Smooth muscle cell of the brain vasculature (primary cell): ENCODE measurements at places on chromosomes 6 and 20.
A peak's percentile ranks its signal among the peaks of the same experiment; 100 is the strongest.

GRCh38 chr20:44728801-44729443 is 13.8 kb downstream of the CCN5 start:
- no peak for DNase-seq

- no peak for DNase-seq
Measured at GRCh38 chr6:30615958-30616810, 859 bp downstream of the PPP1R10 start.

GRCh38 chr6:87118054-87118453 is 23.1 kb upstream of the CGA start:
- DNase-seq, result no peak

DNA sequence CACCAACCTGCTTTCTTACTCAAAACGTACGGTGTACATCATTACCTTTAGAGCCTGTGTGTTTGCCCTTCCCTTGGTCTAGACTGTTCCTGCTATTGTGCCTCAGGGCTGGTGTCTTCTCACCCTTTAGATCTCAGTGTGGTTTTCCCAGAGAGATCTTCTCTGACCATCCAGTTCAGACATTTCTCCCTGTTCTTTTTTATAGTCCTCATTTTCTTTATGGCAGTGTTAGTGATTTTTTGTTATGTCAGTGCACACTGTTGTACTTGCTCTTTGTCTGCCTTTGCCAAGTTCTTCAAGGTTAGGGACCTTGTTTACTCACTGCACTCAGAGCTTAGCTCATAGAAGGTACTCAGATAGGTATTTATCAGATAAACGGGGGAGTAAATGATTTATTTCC is 82.8 kb downstream of the ATRN start:
- DNase-seq, result no peak

DNA sequence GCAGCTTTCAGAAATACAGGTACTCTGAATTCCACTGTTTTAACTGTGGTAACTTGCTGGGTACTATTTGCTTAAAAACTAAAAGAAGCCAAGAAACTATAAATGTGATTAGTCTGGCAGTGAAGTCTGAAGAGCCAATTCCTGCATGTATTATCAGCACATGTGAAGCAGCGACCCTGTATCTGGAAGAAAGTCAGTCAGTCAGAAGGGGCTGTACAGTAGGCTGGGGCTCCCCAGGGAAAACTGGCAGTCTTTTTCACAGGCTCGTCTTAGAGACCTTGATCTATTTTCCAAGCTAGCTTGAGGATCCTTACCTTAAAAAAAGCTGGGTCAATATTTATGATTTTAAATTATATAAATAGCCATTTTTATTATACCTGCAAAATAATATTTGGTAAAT is 104.9 kb downstream of the PDSS2 start:
- no peak for DNase-seq

DNA sequence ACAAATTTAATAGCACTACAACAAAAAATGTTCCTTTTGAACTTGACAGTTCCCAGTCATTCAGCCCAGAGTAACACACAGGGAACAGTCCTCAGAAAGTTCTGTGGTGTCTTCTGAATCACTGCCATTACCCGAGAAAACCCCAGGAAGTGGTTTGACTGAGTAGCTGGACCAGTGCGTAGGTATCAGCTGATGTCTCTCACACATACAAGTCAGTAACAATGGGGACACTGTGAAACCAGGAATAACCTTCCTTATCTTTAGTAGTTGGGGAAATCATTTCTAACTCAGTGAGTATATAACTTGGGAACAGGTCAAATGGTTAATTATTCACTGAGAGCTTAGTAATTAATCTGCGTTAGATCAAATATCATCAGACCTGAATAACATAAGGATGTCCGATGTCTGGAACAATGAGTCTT is 73.1 kb downstream of the HIVEP2 start:
- DNase-seq, result no peak

GRCh38 chr6:105424175-105424783 is 21.4 kb upstream of the PREP start:
- DNase-seq, result peak; percentile 50

GRCh38 chr20:63248835-63249591 is 5.2 kb downstream of the NKAIN4 start:
- DNase-seq, result no peak

GRCh38 chr6:168390749-168391420 is 50.1 kb upstream of the SMOC2 start:
- DNase-seq, result no peak

DNA sequence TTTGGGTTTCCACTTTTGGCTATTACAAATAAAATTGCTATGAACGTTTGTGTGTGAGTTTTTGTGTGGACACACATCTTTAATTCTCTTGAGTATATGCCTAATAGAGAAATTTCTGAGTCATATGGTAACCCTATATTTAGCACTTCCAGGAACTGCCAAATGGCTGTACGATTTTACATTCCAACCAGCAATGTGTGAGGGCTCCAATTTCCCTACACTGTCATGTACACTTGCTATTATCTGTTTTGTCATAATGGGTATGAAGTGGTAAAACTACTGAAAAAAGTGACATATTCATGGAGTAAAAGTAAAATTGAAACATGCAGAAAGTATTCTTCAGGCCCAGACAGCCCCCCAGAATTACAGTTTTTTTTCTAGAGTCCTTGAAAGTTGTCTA is 59.6 kb upstream of the ESR1 start:
- no peak for DNase-seq

- DNase-seq, result no peak
Measured at GRCh38 chr20:43014206-43014605, 175.5 kb downstream of the PTPRT start.

DNA sequence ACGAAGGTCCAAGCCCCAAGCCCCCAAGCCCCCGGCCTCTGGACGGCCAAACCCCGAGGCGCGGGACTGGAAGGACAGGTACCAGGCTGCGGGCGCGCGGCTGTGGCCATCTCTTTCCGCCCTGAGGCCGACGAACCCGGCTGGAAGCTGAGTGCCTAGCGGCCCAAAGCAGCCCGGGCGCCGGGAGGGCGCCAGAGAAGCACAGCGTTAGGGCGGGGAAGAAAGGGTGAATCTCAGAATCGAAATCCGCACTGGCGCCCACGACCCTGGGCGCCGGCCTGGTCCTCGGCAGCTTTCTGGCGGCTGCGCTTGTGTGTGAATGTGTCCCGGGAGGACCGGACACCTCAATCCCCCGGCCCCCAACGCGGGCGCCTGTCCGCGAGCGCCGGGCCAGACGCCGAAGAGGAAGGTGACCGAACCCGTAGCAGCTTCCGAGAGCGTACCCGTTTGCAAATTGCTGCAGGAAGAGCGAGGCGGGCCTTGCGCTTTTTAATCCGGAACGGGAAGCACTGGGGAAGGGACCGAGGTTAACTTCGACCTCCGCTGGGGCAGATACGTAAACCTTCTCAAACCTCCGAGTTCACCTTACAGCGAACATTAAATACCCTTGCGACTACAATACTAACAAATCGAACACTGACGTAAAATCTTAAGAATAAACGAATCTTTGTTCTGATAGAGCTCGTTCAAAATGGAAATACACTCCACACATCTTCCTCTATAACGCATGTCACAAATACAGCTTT is 2.9 kb downstream of the NRN1 start:
- DNase-seq, result no peak

- no peak for DNase-seq
Measured at GRCh38 chr6:21616005-21616404, 22.5 kb downstream of the SOX4 start.

GRCh38 chr20:17898548-17898994 is 70.0 kb downstream of the SNX5 start:
- DNase-seq, result peak; percentile 45

DNA sequence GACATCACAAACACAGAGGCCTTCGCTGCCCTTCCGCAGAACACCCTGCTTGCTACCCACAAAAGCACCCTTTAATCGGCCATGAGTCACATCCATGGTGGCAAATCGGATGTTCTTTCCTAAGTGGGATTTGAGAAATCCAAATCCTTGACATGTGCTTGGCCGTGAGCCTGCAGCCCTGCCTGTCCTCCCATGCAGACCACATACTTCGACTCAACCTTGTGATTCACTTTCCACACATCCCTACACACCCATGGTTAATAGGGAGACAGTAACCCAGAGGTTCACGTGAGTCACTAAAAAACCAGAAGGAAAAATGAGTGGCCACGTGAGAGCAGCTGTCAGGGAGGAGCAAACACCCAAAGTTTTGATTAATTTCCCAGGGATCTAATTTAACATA is 19.4 kb downstream of the RAMACL start:
- DNase-seq, result no peak

DNA sequence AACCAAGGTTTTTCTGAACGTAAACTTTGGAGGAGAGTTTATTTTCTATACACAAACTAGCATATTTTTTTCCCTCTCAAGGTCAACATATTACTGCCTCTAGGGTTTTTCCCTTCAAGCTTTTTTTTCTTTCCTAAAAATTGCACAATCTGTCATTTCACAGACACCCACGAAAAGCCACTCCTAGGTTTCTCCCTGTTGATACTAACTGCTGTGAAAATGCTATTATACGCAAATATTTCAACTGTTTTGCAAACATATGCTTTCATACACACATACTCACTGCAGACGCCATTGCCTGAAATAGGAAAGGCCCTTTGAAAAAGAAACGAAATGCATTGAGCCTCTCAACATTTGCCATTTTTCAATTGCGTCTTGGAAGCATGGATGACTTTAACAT is 333.0 kb downstream of the CD83 start:
- DNase-seq, result no peak

GRCh38 chr6:73873081-73873480 is 177.1 kb downstream of the CD109 start:
- DNase-seq, result no peak

- DNase-seq, result peak; percentile 29
Measured at GRCh38 chr6:15608396-15608795, 54.4 kb downstream of the DTNBP1 start.

DNA sequence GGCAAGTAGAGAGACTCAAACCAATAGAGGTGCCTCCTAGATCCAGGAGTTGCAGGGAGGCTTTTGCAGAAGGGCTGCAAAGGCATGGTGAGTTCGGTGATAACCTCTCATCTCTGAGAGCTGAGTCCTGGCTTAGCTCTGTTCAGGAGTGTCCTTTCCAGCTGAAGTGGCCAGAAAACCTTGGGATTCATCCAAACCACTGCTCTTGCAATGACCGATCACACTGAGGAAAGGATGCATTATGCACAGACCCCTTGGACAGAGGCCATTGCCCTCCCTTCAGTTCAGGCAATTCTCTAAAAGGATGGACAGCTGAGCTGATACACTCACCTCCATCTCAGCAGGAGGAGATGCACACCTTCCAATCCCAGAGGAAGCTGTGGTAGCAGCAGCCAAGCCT is 158.8 kb upstream of the ENPP5 start:
- DNase-seq, result no peak

DNA sequence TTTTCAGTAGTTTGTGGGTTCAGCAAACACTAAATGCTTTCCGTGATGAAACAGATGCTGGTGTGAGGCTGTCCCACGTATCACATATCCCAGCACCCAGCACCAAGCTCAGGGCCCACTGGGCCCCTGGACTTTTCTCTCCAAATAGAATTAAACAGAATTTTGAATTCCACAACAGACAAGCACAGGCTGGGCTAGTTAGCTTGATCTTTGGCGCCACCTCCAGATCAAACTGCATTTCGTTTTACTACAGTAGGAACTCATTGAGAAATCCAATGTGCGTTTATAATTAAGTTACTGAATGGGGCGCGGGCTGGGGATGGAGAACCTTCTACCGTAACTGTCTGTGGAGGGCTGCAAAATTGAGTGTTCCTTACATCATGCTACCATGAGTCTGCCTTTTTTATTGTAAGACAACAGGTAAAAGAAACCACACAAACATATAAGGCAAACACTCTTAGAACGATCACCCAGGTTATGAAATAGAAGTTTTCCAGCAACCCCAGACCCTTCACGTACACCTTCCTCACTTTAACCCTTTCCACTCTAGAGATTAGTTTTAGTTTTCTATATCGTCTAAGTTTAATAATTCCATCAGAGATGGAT is 107.8 kb downstream of the ZFP64 start:
- peak; percentile 46 for DNase-seq

- DNase-seq, result peak; percentile 26
Measured at GRCh38 chr20:3980260-3981131, 34.9 kb downstream of the RNF24 start.

GRCh38 chr20:15236812-15237211 is 899.4 kb upstream of the FLRT3 start:
- DNase-seq, result no peak

- DNase-seq, result no peak
Measured at GRCh38 chr6:164035900-164036485, 621.5 kb downstream of the QKI start.

DNA sequence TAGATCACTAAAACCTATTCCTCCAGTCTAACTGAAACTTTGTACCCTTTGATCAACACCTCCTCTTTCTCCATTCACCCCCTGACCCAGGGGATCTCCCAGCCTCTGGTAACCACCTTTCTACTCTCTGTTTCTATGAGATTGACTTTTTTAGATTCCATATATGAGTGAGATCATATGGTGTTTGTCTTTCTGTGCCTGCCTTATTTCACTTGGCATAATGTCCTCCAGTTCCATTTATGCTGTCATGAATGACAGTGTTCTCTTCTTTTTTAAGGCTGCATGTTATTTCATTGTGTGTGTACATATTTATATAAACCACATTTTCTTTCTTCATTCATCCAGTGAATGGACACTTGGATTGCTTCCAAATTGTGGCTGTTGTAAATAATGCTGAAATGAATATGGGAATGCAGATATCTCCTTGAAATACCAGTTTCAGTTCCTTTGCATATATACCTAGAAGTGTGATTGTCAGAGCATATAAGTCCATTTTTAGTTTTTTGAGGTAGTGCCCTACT is 57.7 kb downstream of the DHX35 start:
- no peak for DNase-seq

- DNase-seq, result peak; percentile 70
Measured at GRCh38 chr6:84882768-84883766, 118.7 kb upstream of the TBX18 start.

- no peak for DNase-seq
Measured at GRCh38 chr6:150491811-150492172, 107.9 kb upstream of the PLEKHG1 start.

- no peak for DNase-seq
Measured at GRCh38 chr6:127100510-127101140, 17.8 kb upstream of the RSPO3 start.

DNA sequence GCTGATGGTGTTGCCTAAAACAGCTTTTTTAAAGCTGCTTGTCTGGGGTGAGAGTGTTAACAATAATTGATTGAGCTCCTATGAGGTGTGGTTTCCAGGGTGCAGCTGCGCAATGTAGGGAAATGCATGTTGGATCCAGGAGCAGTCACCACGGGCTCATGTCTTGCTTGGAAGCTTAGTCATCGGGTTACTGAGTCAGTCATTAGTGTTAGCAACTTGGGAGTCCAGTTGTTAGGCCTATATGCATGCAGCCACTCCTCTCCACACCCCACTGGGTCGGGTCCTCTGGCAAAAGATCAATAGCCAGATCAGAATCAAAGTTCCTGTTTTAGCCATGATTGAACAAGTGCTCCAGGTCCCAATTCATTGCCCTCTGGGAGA is 271.7 kb upstream of the CHD6 start:
- DNase-seq, result no peak
